Stimulated activated CD8-positive, alpha-beta memory T cell treated with anti-CD3 and anti-CD28 coated beads, Interleukin-15, amount 100 ng/mL, for 1 hour (primary cell): ENCODE measurements at places on chromosomes 5 and 9.

GRCh38 chr9:95373069-95373681 is 55.7 kb upstream of the FANCC start:
- no peak for DNase-seq

GRCh38 chr5:10630126-10630525 is 66.3 kb downstream of the ANKRD33B start:
- DNase-seq: no peak

GRCh38 chr5:135426102-135427082 is 20.8 kb downstream of the DCANP1 start:
- no peak for DNase-seq

GRCh38 chr9:4126184-4126865 is 173.5 kb downstream of the GLIS3 start:
- DNase-seq: no peak
